ENCODE measurements at places on chromosomes 4 and X.

DNA sequence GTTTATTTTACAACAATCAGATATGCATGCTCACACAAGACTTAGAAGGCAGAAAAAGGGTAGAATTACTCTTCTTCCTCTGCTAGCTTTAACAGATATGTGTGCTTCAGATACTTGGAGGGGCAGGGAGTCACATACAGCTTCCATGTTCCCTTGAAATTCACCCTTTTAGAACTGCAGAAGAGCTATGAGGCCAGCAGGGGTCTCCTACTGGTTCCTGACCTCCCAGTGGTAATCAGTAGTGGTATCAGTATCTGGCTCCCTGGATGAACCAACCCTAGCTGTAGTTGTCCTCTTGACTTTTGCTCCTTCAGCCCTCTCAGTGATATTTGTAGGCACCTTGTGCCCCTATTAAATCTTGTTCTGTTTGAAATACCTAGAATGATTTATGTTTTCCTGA is 81.5 kb downstream of the RCHY1 start:
- DNase-seq, result no peak

DNA sequence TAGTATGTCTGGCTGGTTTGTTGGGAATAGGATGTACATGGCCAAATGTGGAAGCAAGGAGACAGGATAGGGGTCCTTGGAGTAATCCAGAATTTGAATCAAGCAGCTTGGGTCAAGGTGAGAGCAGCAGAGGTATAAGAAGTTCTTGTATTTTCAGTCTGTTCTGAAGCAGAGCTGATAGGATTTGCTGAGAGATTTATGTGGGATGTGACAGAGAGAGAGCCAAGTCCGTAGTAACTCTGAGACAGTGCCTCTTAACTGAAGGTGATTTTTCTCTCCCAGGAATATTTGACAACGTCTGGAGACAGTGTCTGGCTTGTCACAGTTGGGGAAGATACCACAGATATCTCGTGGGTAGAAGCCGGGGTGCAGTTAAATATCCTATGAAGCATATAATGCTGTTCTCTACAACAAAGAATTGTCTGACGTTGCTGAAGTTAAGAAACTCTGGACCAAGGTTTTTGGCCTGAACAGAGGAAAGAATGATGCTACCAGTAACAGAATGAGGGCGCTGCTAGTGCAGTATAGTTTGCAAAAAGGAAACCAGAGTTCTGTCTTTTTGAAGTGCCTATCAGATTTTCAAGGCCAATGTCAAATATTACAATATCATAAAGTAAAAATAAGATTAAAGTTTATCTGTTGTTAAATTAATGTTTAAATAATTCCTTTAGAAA is 184.0 kb downstream of the ARHGAP24 start:
- DNase-seq, result no peak

- DNase-seq, result no peak
Observed at GRCh38 chr4:84855774-84856173, 110.7 kb downstream of the WDFY3 start.

GRCh38 chr4:180541678-180542077 is 1701.5 kb upstream of the TENM3 start:
- DNase-seq, result no peak

Measured in GM13976 (cell line).